SK-N-MC (cell line): ENCODE measurements at places on chromosomes 4 and X.
A peak's percentile ranks its signal among the peaks of the same experiment; 100 is the strongest.

- no peak for DNase-seq
These were observed 191.2 kb downstream of the BANK1 start for GRCh38 chr4:101981756-101982155.

- DNase-seq = no peak
These were observed 259.2 kb upstream of the FTHL17 start for GRCh38 chrX:31331015-31331414.

GRCh38 chr4:178463747-178464146 lies 1021.5 kb upstream of the AGA start:
- DNase-seq = no peak

DNA sequence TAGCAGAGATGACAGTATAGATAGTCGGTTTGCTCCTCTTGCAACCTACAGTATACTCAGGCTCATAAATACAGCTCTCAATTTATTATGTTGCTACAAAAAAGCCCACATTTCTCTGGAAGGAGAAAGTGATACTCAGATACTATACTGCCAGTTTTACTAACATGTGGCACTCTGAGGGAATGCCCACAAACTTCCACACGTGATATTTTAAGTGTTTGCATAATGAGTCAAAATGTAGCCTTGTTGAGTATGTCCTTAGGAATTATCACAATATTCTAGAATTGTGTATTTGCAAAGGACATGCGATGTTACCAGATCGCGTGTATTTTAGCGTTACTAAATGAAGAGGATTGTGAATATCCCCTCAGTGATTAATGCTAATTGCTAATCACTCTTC lies 929.1 kb downstream of the STIM2 start:
- DNase-seq = no peak

GRCh38 chr4:151231915-151232595 lies 44.9 kb upstream of the PRSS48 start:
- no peak for DNase-seq

DNA sequence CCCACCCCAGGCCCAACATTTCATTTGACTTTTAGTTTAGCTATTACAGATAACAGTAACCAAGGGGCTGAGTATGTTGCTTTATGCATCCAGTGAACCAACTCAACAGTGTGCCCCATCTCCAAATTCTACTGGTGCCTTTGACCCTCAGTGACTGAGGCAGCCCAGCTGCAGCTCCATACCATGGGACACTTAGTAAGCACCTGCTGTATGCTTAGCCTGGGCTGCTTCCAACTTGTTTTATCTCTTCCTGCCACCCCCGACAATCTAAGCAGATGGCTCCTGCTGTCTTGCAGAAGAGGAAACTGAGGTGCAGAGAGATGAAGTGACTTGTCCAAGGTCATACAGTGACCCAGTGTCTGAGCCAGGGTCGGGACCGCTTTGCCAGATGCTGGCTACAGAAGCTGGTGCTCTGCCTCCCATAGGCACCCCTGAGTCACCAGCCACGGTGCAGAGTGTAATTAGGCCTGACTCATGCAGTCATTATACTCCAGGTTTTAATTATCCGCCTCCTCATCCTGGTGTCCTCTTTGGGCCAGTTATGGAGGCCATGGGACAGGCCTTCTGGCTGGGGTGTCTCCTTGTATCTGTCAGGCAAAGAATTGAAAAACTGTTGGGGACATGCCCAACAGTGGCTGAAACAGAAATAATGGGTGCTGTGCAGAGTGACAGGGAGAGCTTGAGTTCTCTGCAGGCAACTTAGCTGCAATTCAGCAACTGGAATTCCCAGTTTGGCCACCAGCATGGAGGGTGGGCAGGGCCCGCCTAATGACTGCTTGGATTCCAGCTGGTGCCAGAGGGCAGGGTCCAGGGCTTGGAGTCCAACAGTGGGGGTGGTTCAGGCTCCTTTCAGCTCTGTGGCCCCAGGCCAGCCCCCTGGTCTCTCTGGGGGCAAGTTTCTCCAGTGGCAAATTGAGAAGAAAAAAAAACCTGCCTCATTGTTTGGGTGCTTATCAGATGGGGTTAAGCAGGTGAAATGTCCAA lies 8.2 kb upstream of the GPR78 start:
- DNase-seq = no peak

- no peak for DNase-seq
These were observed 396.5 kb downstream of the DTHD1 start for GRCh38 chr4:36677874-36678273.

- no peak for DNase-seq
These were observed 337.0 kb downstream of the PDGFC start for GRCh38 chr4:156634612-156635011.

GRCh38 chr4:101678180-101678579 lies 112.3 kb upstream of the BANK1 start:
- DNase-seq = no peak

DNA sequence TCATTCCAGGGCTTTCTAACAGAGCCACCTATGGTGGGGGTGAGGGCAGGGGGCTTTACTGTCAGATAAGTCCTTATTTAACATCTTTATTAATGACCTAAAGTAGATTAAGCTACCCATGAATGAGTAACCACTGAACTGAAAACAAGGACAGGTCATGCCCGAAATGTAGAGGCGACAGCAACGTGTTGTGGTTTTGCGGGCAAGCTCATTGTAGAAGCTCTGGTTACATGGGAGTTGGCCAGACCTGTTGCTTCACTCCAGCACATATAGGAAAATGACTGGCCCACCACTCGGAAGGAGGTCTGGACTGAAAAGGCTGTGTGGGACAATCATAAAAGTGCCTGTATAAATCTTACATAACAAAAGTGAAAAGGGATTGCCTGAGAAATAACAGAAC lies 109.6 kb upstream of the NDP start:
- no peak for DNase-seq

- no peak for DNase-seq
These were observed 243.0 kb upstream of the FSTL5 start for GRCh38 chr4:162406637-162407365.

GRCh38 chrX:53044995-53045394 lies 3.6 kb upstream of the GPR173 start:
- DNase-seq = no peak

DNA sequence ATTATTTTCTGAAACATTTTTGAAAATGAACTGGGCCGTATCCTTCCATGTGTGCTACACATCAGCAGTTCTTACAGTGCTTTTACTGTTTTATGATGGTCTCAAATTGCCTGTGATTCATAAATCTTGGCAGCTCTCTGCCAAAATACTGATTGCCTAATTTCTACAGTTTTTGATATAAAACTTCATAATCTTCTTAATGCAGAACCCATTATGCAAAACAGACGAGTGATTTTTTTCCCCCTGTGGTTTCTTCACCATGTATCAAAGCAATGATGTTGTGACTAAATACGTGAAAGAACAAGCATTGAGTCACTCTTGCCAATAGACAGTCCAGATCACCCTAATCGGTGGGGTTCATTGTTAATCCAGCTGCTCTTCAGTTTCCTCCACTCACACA lies 156.4 kb upstream of the WDR1 start:
- no peak for DNase-seq

- no peak for DNase-seq
These were observed 296.0 kb upstream of the HS3ST1 start for GRCh38 chr4:11724731-11725130.

- peak; percentile 12 for DNase-seq
These were observed 15.8 kb upstream of the VEGFD start for GRCh38 chrX:15399962-15400391.

DNA sequence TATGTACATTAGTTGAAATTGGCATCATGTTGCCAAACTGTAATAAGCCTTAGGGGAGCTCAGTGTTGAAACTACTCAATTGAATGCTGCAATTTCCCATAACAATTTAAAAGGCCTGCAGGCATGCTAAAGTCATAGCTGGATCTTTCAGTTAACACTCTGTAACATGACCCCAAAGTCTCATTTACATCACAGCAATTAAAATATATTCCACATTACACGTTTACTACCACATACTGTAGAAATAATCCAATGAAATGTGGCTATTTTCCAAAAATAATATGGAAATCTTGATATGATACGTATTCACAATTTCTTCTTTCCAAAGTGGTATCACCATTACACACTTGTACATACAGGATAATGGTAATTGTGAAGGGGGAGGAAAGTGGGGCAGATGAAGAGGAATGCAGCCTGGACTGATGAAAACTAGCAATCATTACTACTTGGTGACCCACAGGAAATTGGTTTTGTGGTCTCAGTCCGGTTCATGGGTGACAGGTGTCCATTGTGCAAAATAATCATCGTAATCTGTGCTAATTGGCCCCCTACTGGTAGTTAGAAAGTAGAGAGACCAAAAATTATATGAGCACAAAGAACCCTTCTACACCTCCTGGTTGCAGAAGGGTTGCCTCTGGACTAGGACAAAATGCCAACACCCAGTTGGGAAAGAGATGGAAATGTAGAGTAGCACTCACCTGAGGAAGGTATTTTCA lies 63.7 kb downstream of the TENM3 start:
- DNase-seq = no peak

- no peak for DNase-seq
These were observed 113.5 kb upstream of the SCML1 start for GRCh38 chrX:17623750-17624149.

GRCh38 chrX:14359727-14360126 lies 169.6 kb upstream of the GLRA2 start:
- DNase-seq = no peak

DNA sequence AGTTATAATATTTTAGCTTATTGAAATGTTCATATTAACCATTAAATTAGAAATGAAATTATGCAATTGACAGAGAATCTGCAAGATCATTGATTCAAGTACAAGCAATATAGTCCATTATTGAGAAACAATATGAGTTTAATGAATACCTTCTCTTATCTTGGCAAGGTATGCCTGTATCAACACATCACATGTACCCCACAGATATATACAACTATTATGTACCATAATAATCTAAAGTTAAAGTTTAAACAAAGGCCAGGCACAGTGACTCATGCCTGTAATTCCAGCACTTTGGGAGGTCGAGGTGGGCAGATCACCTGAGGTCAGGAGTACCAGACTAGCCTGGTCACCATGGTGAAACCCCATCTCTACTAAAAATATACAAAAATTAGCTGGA lies 514.7 kb downstream of the PCDH7 start:
- no peak for DNase-seq

DNA sequence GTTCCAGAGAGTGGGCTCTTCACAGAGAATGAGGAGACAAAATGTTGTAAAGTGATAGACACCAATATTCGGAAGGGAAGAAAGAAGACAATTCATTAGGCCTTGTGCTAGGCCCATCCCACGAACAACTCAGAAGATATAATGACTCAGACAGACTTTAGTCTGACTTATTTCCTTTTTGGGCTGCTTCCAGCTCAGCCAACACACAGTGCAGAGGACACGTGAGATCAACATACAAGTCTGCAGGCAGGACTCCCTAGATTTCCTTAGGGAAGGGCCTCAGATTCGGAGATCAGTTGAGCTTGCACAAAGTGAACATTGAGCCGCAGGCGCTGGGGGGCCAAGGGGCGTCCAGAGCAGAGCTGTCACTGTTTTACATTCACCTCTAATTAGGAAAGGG lies 290.7 kb upstream of the TENM3 start:
- no peak for DNase-seq

DNA sequence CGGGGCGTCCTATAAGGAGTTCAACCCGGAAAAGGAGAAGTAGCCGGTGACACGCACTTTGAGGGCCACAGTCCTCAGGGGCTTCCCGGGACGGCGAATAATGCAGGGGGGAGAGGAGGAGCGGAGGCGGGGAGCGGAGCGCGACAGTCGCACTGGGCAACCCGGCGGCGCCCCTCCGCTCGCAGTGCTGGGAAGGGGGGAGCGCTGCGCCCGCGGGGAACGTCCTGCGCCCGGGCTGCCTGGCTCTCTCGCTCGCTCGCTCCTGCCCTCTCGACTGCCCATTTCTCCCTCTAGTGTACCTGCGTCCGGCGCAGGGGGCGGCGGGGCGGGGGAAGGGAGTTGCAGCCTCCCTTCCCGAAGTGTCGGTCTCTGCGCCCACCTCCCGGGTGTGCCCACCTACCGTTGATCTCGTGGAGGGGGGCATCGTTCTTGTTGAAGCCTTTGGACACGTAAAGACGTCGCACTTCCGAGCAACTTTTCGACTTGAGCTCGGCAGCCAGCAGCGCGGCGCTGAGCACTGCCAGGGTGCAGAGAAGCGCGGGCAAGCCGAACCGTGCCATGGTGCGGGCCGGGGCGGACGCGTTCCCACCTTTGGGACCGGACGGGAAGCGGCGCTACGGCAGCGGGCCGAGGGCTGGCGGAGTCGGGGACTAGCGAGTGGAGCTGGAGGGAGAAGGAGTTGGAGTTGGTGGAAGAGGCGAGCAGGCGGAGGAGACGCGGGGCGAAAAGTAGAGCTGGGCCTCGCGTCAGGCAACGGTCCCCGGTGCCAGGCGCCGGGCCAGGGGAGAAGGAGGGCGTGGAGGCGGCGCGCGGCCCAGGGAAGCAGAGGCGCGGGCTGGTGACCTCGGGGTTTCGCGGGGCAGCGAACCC lies 648 bp downstream of the GPC4 start:
- DNase-seq = no peak

GRCh38 chr4:176654565-176655216 lies 138.0 kb downstream of the VEGFC start:
- DNase-seq = no peak

GRCh38 chrX:114611018-114611619 lies 27.2 kb downstream of the HTR2C start:
- DNase-seq = peak; percentile 6

DNA sequence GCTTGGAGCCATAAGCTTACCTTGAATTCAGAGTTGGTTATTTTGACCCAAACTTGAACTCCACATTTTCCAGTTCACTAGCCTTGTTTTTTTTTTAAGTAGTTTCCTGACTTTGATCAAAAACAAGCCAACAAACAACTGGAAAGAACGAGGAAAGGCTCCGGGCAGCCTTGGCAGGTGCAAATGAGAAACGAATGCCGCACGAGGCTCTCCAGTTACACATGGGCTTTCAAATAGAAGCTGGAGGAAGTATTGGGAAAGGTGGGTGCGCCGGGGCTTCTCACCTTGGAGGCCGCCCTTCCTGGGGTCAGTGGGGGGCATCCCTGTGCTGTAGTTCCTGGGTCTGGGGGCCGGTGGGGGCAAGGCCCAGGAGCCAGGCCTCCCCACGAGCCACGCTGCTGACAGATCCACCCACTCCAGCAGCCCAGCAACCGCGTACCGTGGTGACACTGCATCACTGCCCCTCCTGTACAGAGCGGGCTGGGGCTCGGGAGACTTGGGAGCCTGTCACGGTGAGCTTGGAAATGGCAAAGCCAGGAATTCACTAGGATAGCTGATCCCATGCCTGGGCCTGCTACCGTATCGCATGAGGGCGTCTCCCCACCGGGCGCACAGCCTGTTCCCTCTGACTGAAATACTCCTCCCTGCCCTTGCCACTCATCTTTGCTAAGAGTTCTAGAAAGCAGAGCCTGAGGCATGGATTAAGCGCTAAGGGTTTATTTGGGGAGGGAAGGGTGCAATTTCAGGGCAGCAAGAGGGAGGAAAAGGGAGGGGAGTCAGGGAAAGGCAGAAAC lies 50.9 kb upstream of the ADRA2C start:
- no peak for DNase-seq

GRCh38 chr4:23697722-23698121 lies 192.1 kb downstream of the PPARGC1A start:
- no peak for DNase-seq

- peak; percentile 32 for DNase-seq
These were observed 680.4 kb downstream of the DMD start for GRCh38 chrX:32530802-32531403.
